ENCODE measurements at places on chromosomes 1 and 21.

DNA sequence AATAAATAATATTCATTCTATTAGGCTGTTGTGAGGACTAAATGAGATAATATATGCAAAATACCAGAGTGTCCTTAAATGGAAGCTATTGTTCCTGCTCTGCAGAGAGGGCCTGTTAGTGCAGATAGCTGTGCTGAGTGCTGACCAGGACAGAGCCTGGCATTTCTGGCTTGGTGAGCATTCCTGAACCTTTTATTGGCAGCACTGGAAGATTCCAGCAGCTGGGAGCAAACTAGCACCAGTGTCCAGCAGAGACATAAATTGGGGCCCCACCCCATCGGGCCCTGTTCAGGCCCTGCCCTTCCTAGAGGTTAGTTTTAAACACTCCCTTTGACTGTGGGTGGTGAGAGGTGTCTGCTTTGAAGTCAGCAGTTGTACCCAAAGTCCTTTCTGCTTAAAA lies 85.9 kb upstream of the GADD45A start:
- no peak for DNase-seq

DNA sequence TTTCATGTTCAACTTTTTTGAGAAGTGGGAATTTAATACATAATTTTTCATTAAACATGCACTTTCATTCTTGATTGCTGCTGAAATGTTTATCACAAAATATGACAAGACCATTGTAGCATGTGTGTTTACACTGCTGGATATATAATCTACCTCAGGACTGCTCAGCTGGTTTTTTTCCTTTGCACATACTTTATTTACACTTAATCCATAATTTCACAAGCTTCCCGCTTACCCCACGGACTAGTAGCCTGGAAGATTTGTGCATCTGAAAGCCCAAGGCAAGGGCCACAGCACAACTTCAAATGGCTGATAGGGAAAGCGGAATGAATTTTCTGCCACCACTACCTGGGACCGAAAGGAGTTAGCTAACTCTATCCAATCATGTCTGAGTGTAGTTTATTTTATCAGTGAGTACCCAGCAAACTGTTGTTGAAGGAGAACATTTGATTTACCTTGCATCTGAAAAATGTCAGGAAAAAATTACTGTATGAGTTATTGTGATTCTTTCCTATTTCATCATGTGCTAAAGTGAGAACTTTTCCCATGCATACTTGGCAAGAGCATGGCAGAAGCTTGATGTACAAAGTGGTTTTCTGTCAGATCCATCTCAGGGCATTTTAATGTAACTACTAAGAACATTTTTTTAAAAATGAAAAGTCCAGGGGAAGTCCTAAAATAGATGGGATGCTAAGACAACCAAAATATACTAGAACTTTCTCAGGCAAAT lies 558.2 kb upstream of the USP24 start:
- no peak for DNase-seq

- DNase-seq = no peak
These were observed 1.4 kb downstream of the USP25 start for GRCh38 chr21:15731243-15731613.

GRCh38 chr1:184416946-184417345 lies 30.1 kb downstream of the C1orf21 start:
- DNase-seq = no peak

DNA sequence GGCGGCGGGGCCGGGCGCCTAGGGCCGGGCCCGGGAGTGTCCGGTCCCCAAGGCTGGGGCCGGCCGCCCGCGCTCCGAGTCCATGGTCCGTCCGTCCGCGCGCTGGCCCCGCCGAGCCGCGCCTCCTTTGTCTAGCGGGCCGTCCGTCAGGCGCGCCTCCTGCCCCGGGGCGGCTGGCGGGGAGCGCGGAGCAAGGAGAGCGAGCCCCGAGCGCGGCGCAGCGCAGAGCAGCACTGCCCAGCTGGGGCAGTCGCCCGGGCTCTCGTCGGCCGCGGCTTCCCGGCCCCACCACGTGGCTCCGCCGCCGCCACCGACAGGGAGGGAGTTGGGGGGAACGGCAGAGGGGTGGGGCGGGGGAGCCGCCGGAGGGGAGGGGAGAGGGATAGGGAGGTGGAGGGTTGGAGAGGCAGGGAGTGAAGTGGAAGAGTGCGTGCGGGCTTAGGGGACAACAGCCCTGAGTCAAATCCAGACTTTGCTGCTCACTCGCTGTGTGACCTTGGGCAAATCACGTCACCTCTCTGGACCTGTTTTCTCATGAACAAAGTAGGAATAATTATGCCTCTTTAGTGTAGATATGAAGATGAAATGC lies at the start of gene NKAIN1:
NKAIN1 (minus strand) TSS at position 235 of the 589 bp plus-strand sequence. CDS start 340 bp downstream, outside the sequence.
- DNase-seq = no peak

- peak; percentile 53 for DNase-seq
These were observed 57.7 kb downstream of the ATG4C start for GRCh38 chr1:62841587-62842169.

GRCh38 chr21:44874240-44874496 lies 678 bp upstream of the PTTG1IP start:
- no peak for DNase-seq

DNA sequence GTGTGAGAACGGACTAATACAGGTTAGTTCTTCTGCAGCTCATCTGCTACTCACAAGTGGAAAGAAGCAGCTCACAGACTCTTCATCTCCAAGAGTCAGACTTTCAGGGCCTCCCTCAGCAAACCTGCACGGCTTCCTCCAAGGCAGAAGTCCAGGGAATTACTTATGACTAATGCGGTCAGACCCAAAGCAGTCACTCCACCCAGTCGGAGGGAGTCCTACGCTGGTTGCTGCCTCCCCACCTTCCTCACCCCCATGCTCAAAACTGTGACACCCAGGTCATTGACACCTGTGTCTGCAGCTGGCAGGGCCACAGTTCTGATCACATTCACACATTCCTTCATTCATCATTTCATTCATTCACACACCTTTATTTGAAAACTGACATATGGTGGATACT lies 38.4 kb upstream of the PRDM2 start:
- no peak for DNase-seq

- no peak for DNase-seq
These were observed 3.2 kb upstream of the ZBTB21 start for GRCh38 chr21:42013376-42013775.

All from AG04450 (cell line).